ENCODE measurements at places on chromosomes 1 and 21. TPM values are rescaled to one million over a fixed set of nuclear protein-coding genes. Genes with fewer than 3 reads are reported as not detected.

PCBP3 gene
- total RNA-seq: 29.4 TPM

DNA sequence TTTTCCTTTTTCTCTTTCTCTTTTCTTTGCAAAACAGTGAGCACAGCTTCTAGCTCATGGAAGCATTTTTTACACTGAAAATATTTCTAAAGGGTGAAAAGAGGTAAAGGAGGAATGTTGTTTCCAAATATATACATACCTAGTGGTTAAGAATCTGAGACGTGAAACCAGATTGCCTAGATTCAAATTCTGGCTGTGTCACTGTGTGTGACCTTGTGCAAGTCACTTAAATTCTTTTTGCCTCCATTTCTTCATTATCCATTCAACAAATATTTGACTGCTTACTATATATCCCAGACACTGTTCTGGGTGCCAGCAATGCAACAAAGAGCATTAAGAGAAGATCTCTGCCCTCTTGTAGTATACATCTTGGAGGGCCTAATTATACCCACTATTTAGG lies 53.3 kb downstream of the ZFYVE9 start:
- no peak for DNase-seq

- DNase-seq: no peak
These were observed 167.3 kb upstream of the COA6 start for GRCh38 chr1:234205966-234206365.

DNA sequence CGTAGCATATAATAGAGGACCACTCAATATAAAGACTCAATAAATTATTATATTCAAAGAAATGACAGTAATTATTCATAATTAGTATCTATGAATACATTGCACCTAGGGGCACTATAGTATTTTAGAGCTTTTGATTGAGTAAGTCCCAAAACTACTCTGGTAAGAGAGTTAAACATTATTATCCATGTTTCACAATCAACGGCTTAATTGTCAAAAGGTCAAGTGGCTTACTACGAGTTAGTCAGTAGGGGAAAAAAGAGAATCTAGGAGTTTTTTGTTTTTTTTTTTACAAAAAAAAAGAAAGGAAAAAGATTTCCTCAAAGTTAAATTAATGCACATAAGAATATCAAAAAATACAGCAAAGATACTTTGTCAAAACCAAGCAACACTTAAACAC lies 20.4 kb upstream of the LAMC1 start:
- no peak for DNase-seq

PTPN22 gene
- total RNA-seq: 1.5 TPM

CRB1 gene
- total RNA-seq: 0.05 TPM

DNA sequence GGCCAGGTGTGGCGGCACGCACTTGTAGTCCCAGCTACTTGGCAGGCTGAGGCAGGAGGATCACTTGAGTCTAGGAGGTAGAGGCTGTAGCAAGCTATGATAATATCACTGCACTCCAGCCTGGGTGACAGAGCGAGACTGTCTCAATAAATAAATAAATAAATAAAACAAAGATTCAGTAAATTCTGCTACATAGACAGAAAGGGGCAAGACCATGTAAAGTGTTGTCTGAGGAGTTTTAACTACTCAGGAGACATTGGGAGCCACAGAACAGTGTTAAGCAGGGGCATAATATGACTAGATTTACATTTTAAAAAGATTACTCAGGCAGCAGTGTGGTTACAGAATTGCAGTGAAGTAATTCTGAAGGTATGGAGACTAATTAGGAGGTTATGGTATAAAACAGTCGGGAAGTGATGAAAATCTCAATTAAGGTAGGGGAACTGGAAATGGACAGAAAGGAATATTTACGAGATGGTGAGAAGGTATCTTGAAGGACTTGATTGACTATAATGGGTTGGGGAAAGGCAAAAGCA lies 94.7 kb downstream of the ATP1B1 start:
- DNase-seq: no peak

DNA sequence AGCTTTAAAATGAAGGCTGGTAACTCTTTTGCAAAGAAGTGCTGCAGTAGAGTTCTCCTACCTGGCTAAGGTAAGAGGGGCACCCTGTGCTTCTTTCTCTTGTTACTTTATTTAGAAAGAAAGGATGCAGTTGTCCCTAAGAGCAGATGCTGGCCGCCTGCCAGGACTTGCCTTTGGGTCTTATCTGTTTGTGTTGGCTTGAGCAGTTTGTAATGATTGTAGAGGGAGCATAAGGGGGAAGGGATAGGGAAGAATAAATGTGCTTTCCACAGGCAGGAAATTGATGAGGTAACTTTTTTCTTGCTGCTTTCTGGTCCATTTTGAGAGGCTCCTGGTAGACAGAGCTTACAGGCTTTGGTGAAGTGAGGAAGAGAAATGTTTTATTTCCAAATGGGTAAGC lies 229.6 kb downstream of the HHAT start:
- no peak for DNase-seq

- no peak for DNase-seq
These were observed 9.9 kb downstream of the CNIH3 start for GRCh38 chr1:224626042-224626441.

GRCh38 chr1:94411237-94411636 lies 7.0 kb upstream of the ABCD3 start:
- DNase-seq: no peak

TNNT2 gene
- total RNA-seq: not detected

DNA sequence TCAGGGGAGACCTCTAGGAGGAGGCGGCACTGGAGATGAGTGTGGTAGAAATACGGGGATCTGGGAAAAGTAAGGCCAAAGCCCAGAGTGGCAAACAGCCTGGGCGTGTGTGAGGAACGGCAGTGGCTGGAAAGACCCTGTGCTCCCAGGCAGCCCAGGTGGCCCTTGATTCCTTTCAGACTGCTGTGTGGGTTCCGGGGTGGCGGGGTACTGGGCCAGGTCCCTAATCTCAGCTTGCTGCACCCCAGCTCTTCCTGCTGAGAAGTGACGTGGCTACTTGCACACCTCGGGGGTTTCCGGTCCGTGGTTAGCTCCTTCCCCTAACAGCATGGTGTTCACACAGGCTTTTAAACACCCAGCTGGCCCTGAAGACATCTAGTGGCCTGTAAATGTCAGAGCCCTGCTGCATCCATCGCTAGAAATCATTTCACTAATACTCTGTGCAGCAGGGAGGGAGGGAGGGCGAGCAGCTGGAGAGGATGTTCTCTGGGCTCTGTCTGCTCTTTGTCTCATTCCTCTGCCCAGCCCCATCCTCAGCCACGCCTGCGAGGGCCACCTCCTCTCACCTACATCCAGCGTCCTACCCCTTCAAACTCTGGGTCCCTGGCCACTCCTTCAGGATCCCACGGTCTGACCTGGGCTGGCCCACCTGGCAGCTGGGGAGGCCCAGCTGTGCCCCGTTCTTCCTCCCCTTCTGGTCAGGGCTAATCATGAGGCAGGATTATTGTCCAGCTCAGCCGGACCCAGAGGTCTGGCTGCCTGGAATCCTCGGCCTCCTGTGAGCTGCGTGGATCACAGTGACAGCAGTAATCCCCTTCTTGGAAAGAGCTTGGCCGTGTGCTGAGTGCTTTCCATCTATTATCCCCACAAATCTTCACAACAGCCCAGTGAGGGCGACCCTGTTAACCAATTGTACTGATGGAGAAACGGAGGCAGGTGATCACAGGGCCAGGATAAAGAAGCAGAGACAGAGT lies 7.2 kb downstream of the ZDHHC18 start:
- no peak for DNase-seq

DNA sequence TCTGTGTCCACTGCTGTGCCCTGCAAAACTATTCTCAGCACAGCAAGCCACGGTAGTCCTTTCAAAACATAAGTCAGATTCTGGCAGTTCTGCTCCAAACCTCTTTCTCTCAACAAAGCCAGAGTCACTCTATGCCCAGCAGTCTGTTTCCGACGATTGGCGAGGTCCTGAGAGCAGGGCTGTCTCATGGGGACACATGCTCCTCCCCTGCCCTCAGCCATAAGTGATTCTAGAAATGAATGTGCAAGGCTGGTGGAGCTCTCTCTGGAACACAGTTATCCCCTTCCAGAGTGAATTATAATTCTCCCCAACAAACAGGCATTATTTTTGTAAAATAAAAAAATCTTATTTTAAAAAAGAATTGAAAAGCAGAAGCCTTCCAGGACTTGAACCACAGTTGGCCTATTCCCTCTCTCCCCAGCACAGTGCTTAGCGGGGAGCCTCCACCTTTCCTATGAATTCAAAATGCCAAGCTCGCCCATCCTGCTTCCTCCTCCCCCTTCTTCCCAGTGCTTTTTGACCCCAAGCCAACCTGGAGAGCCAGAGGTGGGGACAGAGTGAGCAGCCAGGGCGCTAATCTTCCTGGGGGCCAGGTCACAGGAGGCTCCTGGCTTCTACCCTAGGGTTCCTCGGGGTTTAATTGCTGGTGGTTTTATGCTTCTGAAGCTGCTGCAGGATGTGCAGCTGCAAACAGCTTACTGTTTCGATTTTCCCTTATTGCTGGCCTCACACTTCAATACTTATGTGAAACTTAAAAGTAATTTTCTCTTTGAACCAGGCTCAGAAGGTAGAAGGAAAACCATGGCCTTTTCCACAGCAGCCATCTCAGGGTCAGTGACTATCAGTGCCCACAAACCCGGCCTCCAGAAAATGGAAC lies 41.1 kb downstream of the KCNJ6 start:
- DNase-seq: no peak

PRMT6 gene
- 19.6 TPM for total RNA-seq

- no peak for DNase-seq
These were observed 24.2 kb upstream of the CTBS start for GRCh38 chr1:84598418-84598817.

DNA sequence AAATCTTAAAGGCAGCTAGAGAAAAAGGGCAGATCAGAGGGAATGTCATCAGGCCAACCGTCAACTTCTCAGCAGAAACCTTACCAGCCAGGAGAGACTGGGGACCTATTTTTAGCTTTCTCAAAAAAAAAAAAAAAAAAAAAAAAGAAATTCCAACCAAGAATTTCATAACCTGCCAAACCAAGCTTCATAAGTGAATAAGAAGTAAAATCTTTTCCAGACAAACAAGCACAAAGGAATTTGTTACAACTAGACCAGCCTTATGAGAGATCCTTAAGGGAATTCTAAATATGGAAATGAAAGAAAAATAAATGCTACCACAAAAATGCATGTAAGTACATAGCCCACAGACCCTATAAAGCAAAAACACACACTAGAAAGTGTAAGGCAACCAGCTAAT lies 267.7 kb downstream of the AKT3 start:
- no peak for DNase-seq

KCNJ9 gene
- total RNA-seq: not detected

MMEL1 gene
- total RNA-seq: not detected

GRCh38 chr1:29356663-29357062 lies 120.3 kb downstream of the PTPRU start:
- no peak for DNase-seq

- no peak for DNase-seq
These were observed 15.9 kb downstream of the RCAN1 start for GRCh38 chr21:34598931-34599400.

- DNase-seq: no peak
These were observed 14.1 kb upstream of the NUF2 start for GRCh38 chr1:163307479-163308171.

BARHL2 gene
- not detected for total RNA-seq

OR2L3 gene
- not detected for total RNA-seq

GRCh38 chr1:209728466-209728865 lies 23.8 kb downstream of the HSD11B1 start:
- DNase-seq: no peak

SYTL1 gene
- 0.22 TPM for total RNA-seq

FALEC gene
- total RNA-seq: not detected

DNA sequence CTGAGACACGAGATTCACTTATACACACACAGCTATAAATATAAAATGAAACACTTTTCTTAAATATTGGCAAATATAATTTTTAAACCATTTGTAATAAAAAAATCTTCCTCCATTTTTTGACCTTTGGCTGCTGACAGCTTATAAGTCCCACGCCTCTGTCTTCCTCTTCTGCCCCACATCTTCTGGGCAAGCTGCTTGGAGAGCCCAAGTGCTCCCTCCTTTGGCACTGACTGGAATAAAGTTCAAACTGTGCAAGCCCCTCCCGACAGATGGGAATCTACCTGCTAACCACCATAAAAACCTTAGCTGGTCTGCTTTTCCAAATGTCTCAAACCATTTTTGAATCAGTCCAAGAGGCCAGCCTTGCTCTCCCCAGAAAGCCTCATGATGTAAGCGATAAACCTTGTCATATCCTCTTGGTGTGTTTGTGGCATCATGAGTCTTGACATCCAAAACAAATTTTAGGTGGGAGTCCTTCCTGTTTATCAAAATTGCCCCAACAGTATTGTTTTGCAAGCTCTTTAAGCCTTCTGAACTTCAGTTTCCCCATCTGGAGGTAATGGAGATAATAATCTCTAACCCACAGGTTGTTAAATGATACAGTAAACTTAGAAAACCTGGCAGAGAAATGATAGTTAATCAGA lies 99.8 kb downstream of the SNX7 start:
- DNase-seq: no peak

- DNase-seq: no peak
These were observed 75.1 kb upstream of the NRIP1 start for GRCh38 chr21:15139898-15140297.

DYNLT5 gene
- total RNA-seq: not detected

DNA sequence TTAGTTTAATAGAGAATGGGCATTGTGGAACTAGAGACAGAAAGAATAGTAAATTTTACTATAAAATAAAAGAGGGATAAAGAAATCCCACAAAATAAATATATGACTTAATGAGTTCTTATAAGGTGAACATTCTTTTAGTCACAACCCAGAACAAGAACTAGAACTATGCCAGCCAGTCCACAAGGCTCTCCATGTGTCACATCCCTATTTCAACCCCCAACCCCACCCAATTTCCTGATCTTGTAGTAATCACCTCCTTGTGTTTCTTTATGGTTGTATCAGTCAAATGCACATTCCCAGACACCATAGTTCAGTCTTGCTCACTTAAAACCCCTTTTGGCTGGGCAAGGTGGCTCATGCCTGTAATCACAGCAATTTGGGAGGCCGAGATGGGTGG lies 662.3 kb upstream of the CAMK1G start:
- DNase-seq: no peak

GSTM4 gene
- 18.8 TPM for total RNA-seq

LCK gene
- not detected for total RNA-seq

- no peak for DNase-seq
These were observed 91.1 kb downstream of the HLX start for GRCh38 chr1:220970311-220970710.

CD48 gene
- not detected for total RNA-seq

CSF3R gene
- total RNA-seq: not detected

DNA sequence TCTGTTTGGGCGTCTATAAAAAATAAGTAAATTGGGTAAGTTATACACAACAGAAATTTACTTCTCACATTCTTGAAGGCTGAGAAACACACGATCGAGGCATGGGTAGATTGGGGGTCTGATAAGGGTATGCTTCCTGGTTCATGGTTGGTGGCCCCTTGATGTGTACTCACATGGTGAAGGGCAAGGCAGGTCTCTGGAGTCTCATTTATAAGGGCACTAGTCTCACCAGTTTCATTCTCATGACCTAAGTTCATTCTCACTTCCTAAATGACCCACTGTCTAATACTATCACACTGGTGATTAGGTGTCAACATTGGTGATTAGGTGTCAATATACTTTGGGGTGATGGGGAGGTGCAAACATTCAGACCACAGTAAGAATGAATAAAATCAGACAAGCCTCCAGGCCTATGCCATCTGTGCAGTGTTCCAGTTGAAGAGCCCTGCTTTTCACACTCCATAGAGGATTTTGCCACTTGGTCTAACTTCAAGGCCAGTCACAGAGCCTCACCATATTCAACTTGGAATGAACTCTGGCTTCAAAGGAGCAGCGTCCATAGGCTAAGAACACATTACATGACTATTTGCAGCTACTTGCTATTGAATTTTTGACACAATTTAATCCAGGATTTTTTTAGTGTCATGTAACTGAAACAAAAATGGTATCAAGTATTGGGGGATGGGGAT lies 2.5 kb upstream of the GBP4 start:
- DNase-seq: no peak

All from SJSA1 (cell line).